Aorta (tissue), 5 donors: ENCODE measurements at places on chromosomes 13 and 19. TPM values are rescaled to one million over a fixed set of nuclear protein-coding genes. Genes with fewer than 3 reads are reported as not detected.

GRCh38 chr13:85729296-85729695, 69.9 kb downstream of the SLITRK6 start:
- no peak overlapping the region for H3K4me3 ChIP-seq
- H3K4me1 ChIP-seq = no peaks in the 10 kb centered on the region
- no peak overlapping the region for H3K27ac ChIP-seq
- H3K36me3 ChIP-seq = no peaks in the 10 kb centered on the region

GRCh38 chr13:40777809-40778175, 6.8 kb upstream of the MRPS31 start:
- DNase-seq = no peak
- no peaks in the 10 kb centered on the region for H3K27me3 ChIP-seq
- H3K4me3 ChIP-seq = no peak overlapping the region
- H3K36me3 ChIP-seq = no peaks in the 10 kb centered on the region
- H3K4me1 ChIP-seq = no peaks in the 10 kb centered on the region
- H3K27ac ChIP-seq = no peak overlapping the region

DNA sequence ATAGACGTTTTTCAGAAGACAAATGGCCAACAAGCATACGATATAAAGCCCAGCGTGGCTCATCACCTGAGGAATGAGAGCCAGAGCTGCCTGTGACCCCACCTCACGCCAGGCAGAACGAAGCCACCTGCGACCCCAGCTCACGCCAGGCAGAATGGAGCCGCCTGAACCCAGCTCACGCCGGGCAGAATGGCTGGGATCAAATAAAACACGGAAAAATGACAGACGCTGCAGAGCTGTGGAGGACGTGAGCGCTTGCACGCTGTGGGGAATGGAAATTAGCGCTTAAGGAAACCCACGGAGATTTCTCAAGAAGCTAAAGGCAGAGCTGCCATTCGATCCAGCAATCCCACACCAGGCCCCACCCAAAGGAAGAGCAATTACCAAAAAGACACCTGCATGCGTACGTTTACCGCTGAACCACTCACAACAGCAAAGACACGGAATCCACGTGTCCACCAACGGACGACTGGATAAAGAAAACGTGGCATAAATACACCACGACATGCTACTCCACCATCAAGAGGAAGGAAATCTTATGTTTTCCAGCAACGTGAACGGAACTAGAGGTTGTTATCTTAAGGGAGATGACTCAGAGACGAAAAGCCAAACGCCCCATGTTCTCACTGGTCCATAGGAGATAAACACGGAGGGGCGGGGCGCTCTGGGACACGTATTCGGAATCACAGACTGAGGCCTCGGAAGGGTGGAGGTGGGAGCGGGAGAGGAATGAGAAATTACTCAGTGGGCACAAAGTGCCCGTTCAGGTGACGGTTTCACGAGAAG, 30.7 kb upstream of the C13orf46 start:
- DNase-seq = peak; percentile 75
- no peaks in the 10 kb centered on the region for H3K4me1 ChIP-seq
- H3K27ac ChIP-seq = no peak overlapping the region
- H3K27me3 ChIP-seq = no peaks in the 10 kb centered on the region
- no peaks in the 10 kb centered on the region for H3K36me3 ChIP-seq

DNA sequence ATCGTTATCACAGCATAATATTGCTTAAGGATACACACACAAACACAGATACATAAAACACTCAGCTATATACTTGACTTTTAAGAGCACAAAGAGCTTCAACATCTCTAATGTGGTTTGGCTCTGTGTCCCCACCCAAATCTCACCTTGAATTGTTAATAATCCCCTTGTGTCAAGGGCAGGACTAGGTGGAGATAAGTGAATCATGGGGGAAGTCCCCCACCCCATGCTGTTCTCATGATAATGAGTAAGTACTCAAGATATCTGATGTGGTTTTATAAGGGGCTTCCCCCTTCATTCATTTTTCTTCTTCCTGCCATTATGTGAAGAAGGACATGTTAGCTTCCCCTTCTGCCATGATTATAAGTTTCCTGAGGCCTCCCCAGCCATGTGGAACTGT, 481.4 kb downstream of the PCDH9 start:
- no peak overlapping the region for H3K27ac ChIP-seq
- no peaks in the 10 kb centered on the region for H3K27me3 ChIP-seq
- DNase-seq = no peak
- no peaks in the 10 kb centered on the region for H3K36me3 ChIP-seq
- no peaks in the 10 kb centered on the region for H3K4me1 ChIP-seq
- no peak overlapping the region for H3K4me3 ChIP-seq

DNA sequence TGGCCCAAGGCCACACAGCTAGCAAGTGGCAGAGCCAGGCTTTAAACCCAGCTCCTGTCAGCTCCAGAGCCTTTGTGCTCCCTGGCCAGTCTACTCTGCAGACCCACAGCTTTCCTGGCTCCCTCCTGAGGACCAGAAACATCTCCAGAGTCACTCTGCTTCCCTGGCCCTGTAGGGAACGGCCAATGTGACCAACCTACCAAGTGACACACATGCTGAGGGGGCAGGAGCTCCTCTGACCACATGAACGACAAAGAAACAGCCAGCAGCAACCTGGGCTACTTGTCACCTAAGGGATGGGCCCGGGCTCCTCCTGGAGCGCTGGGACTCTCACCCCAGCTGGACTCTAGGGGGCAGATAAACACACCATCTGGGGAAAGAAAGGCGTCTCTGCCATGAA, 19.3 kb downstream of the PEG3 start:
- H3K27ac ChIP-seq = no peak overlapping the region
- H3K4me3 ChIP-seq = no peak overlapping the region
- no peaks in the 10 kb centered on the region for H3K36me3 ChIP-seq
- DNase-seq = no peak

DNA sequence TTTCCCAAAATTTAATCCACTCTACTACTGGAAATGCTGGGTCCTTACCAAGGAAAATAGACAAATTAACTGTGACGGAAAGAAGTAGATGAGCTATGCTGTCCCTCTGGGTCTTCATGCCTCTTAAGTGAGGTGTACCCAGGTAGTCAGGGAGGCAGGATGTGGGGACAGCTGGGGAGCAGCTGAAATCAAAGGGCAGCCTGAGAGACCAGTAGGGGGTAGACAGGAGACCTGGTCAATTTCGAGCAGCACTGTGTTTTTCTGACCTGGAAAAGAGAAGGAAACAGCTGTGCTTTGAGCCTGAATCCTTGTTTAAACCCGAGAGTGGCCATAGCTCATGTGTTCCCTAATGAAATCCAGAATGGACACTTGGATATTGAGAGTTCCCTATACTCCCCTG, 587.3 kb downstream of the EFNB2 start:
- no peak overlapping the region for H3K4me3 ChIP-seq
- no peak for DNase-seq
- H3K27me3 ChIP-seq = no peaks in the 10 kb centered on the region

DNA sequence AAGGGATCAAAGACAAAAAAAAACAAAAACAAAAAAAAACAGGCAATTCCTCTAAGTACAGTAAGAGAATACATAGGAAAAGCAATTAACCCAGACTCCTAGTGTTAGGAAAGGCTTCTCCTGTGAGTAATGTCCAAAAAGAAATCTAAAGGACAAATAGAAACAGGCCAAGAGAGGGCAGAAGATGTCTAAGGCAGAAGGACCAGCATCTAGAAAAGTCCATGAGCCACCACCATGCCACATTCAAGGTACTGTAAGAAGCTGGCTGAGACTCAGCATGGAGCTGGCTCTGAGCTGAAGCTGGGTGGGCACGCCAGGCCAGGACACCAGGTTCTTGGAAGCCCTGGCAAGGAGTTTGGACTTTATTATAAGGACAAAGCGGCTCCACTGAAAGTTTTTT, 118.1 kb upstream of the FRY start:
- no peak overlapping the region for H3K27ac ChIP-seq
- no peak for DNase-seq
- no peak overlapping the region for H3K4me3 ChIP-seq
- H3K36me3 ChIP-seq = no peaks in the 10 kb centered on the region
- no peaks in the 10 kb centered on the region for H3K4me1 ChIP-seq

Gene KDM4B
- 37.5 TPM for total RNA-seq

Gene NKG7
- 6.7 TPM for total RNA-seq

Gene SCGB2B2
- 0.75 TPM for total RNA-seq

Gene ZNF547
- 2.7 TPM for total RNA-seq

Gene SIGLEC12
- total RNA-seq = not detected

Gene ZNF541
- 0.13 TPM for total RNA-seq

DNA sequence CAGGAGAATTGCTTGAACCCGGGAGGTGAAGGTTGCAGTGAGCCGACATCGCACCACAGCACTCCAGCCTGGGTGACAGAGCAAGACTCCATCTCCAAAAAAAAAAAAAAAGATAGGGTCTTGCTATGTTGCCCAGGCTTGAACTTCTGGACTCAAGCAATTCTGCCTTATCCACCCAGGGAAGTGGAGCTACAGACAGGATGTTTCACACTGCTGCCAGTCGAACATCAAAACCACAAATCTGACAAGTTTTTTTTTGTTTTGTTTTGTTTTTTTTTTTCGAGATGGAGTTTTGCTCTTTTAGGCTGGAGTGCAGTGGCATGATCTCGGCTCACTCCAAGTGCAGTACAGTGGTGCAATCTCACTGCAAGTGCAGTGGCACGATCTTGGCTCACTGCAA, 10.8 kb downstream of the XPO4 start:
- no peak overlapping the region for H3K27ac ChIP-seq
- no peak for DNase-seq
- H3K4me3 ChIP-seq = no peak overlapping the region

GRCh38 chr13:58767566-58767965, 1136.0 kb downstream of the PCDH17 start:
- no peaks in the 10 kb centered on the region for H3K4me1 ChIP-seq
- no peak for DNase-seq
- H3K27me3 ChIP-seq = no peaks in the 10 kb centered on the region
- no peak overlapping the region for H3K27ac ChIP-seq
- H3K4me3 ChIP-seq = no peak overlapping the region

GRCh38 chr13:30659980-30660379, 42.3 kb downstream of the USPL1 start:
- no peak for DNase-seq
- no peak overlapping the region for H3K27ac ChIP-seq
- H3K4me3 ChIP-seq = no peak overlapping the region
- no peaks in the 10 kb centered on the region for H3K4me1 ChIP-seq
- H3K27me3 ChIP-seq = no peaks in the 10 kb centered on the region

- H3K4me1 ChIP-seq = no peaks in the 10 kb centered on the region
- H3K4me3 ChIP-seq = no peak overlapping the region
- no peak for DNase-seq
- no peaks in the 10 kb centered on the region for H3K36me3 ChIP-seq
These were observed 6.6 kb downstream of the MEGF8 start for GRCh38 chr19:42332059-42332458.

DNA sequence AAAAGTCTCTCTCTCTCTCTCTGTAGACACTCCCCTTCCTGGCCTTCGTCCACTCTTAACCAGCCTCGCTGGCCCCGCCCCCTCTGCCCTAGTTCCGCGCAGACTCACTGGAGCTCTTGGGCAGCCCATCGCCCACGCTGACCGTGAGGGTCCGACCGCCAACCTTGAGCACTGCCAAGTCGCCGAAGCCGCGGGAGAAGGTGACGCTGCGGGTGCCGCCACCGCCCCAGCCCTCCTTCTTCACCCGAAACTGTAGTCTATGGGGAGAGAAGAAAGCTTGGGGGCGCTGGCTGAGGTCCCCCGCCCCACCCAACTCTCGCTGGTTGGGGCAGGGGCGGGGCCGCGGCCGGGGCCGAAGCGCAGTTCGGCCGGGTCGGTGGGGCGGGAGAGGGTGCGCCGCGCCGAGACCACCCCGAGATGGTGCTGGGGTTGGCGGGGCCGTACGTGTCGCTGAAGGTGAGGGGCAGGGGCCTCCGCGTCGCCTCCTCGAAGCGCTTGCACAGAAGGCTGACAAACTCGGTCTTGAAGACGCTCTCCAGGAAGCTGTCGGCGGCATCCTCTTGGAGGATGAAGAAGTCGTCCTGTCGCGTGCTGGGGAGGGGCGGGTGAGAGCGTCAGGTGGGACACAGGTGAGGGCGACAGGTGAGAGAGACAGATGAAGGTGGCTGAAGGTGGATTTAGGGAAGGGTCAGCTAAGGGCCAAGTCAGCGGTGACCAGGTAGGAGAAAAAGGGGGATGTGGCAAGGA, 12.6 kb upstream of the ZNF414 start:
- no peaks in the 10 kb centered on the region for H3K27me3 ChIP-seq
- peak; percentile 95 for DNase-seq
- no peaks in the 10 kb centered on the region for H3K4me1 ChIP-seq
- no peaks in the 10 kb centered on the region for H3K36me3 ChIP-seq

Gene AMER2
- not detected for total RNA-seq

GRCh38 chr13:113669755-113670341, 2.8 kb downstream of the GRK1 start:
- peak; percentile 60 for DNase-seq
- H3K4me1 ChIP-seq = no peaks in the 10 kb centered on the region

DNA sequence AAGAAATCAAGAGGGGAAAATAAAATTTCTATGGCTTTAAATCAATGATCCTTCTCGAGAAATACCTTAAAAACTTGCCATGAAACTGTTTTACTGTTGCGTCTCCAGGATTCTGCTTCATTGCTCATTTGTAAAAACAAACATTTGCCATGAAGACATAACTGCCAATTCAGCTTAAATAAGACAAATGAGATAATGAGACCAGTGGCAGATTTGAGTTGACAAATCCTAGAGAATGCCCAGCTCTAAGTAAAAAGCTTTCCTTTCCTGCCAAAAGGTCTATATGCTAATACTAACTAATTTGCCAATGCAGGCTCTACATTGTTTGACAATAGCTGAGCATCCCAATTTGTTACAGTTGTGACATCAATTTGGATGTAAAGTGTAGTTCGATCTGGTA, 400.5 kb upstream of the PCDH9 start:
- H3K27ac ChIP-seq = no peak overlapping the region
- H3K4me3 ChIP-seq = no peak overlapping the region
- no peaks in the 10 kb centered on the region for H3K36me3 ChIP-seq
- H3K4me1 ChIP-seq = no peaks in the 10 kb centered on the region
- no peak for DNase-seq
- no peaks in the 10 kb centered on the region for H3K27me3 ChIP-seq

DNA sequence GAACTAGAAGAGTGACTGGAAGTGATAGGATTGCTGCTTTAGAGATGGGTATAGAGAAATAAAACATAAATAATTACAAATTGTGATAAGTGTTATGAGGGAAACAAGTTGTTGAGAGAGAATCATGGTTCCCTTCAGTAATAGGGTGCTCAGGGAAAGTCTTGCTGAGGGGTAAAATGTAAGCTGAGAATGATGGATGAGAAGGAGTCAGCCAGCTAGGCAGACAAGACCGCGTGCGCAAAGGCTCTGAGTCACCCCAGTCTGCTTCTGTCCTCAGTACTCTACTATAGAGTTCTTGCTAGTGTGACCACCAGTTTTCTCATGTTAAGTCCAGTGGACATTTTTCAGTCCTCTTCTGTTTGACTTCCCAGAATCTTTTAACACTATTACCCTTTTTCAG, 39.5 kb downstream of the PCCA start:
- no peaks in the 10 kb centered on the region for H3K27me3 ChIP-seq
- H3K27ac ChIP-seq = no peak overlapping the region
- DNase-seq = no peak
- H3K4me3 ChIP-seq = no peak overlapping the region
- H3K4me1 ChIP-seq = no peaks in the 10 kb centered on the region
- H3K36me3 ChIP-seq = no peaks in the 10 kb centered on the region
